ENCODE measurements at places on chromosomes 6 and 20.
A peak's percentile ranks its signal among the peaks of the same experiment; 100 is the strongest.

DNA sequence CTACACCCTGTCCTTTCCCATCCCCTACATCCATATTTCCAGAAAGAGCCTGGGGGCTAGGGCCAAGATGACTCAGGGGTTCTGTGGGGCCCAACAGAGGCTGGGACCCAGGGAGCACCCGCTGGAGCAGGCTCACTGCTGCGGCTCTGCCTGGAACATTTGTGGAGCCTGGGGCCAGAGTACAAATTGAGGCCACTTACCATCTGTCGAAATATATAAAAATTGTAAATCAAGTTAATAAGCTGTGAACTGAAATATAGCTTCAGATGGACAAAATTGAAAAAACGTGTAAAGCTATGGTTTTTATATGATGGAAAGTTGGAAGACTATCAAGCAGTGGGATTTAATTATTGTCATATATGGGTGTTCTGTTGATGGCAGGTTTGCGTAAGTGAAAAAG is 82.9 kb upstream of the ATXN1 start:
- DNase-seq: no peak

DNA sequence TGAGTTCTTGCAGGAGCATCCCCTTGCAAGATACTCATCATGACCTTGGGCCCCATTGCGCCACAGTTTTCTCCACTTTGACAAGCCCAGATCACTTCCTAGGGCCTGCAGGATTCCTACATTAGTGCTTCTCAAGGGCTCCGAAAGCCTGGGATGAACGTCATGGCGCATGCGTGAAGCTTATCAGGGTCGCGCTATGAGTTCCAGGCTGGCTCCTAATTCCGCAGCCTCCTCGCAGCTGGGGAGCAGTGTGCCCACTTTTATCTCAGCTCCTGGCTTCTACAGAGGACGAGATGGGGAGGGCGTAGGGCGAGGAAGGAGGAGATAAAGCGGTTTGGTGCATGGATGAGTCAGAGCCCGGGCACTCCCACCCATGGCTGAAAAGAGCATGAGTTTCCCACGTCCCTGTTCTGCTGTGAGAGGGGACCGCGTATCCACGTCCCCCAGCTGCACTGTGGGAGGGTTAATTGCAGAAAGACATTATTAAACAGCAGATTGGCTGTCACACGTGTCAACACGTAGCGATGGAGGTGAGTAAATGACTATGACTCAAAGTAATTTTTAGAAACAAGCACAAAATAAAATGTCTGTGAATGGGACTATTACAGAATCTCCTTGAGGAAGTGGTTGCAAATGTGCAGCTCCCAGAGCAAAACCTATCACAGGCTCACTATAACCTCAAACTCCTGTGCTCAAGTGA is 72.9 kb upstream of the DSP start:
- peak; percentile 56 for DNase-seq

DNA sequence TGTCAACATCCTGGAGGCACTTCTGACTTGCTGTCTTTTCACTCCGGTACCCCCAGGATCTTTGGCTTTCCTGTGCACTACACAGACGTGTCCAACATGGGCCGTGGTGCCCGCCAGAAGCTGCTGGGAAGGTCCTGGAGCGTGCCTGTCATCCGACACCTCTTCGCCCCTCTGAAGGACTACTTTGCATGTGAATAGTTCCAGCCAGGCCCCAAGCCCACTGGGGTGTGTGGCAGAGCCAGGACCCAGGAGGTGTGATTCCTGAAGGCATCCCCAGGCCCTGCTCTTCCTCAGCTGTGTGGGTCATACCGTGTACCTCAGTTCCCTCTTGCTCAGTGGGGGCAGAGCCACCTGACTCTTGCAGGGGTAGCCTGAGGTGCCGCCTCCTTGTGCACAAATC is 12.0 kb upstream of the MAPRE1 start:
- no peak for DNase-seq

- DNase-seq: no peak
Measured at GRCh38 chr6:158371261-158371660, 59.0 kb downstream of the TULP4 start.

DNA sequence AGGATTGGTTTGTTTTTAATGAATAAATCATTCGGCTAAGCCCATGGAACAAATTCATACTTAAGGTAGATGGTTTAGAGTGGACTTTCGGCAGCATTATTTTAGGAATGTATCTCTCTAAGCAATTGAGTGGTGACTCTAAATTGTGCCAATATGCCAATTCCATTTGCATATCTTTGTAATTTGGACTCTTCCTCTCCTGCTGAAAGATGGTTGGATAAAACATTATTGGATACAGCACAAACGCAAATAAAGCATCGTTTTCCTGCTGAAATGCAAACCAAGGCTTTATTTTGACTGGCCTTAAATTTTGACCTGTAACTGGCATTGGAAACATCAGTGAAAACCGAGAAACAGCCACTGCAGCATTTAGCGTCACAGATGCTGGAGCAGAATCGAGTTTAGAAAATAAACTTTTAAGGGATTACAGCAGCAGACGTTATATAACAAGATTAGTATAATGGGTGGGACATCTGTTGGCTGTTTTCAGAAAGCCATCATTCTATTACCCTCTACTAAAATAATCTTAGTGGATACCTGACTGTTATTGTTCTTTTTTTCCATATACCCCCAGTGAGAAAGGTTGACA is 726.0 kb downstream of the KIF16B start:
- DNase-seq: no peak

DNA sequence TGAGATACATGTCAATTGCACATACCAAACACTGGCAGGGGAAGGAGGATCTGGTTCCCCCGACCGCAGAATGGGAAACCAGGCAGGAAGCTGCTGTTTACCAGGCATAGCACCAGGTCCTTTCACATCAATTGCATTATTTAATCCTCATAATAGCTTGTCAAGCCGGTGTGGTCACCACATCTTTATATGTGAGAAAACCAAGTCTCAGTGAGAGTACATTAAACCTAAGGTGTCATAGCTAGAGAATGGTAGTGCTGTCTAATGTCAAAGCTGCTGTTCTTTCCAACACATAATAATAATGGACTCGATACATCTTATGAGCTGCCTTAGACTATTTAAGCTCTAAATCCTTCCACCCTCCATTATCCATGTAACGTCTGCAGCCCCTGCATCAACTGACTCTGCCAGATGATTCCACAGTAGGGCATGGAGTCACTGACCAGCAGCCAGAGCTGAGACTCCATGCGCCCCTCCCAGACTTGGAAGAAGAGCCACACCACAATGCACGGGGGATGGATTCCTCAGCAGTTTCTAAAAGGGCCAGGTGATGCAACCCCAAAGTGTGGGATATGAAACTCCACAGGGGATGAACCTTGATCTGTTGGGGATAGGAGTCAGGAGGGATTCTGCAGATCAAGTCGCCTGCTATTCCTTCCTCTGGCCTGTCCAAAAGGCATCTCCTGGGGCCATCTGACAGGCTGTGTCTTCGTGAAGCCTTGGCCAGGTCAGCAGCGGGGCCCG is 71.8 kb downstream of the GPR6 start:
- no peak for DNase-seq

DNA sequence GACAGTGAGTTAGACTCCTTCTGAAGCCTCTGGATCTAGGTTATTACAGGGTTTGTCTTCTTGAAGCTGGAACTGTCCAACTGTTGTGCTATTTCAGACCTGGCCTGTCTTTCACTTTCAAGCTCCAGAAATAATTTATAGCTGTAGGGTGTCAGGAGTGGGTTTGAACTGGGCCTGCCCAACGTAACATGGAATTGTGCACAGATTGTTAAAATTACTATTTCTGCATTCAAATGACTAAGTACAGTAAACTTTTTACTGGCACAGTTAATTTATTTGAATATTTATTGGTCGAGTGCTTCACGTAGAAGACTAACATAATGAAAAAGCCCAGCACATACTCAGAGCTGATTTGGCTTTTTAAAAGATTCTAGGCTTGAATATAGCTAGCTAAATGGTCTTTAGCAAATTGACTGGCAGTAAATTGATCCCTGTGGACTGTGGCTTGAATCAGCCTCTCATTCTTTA is 74.3 kb downstream of the ARID1B start:
- DNase-seq: no peak

GRCh38 chr20:44073011-44073674 is 113.8 kb downstream of the JPH2 start:
- DNase-seq: no peak

DNA sequence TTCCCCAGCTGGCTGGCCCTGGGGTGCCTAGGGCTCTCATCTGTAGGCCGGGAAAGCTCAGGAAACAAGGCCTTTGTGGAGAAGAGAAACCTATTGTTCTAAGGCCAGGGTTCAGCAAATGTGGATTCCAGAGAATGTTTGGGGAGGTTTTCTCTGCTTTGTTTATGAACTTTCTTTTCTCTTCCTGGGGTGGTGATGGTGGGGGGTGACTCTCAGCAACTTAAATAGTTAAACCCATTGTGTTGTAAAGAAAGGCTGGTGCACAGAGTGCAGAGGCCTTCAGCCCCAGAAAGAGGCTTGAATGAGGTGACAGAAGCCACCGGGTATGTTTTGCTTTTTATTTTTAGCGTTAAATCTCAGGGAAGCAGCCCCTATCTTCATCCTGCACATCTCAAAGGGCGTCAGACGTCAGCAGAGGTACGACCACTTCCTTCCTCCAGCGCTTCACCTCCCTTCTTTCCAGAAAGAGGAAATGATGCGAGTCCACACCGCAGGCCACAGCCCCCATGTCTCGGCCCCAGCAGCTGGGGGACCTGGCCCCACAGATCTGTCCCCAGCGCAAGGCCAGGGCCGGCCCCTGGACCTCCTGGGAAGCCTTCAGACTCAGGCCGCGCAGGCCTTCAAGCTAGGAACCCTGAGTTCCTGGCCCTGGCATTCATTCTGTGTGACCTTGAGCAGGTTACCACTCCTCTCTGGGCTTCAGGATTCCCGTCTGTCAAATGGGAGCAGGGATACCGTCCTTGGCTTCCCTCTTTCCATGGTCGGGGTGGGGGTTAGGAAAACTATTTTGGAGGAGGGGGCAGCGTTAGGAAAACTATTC is 605 bp upstream of the PPP1R16B start:
- DNase-seq: no peak

- no peak for DNase-seq
Measured at GRCh38 chr6:108170332-108171290, 4.8 kb downstream of the NR2E1 start.

DNA sequence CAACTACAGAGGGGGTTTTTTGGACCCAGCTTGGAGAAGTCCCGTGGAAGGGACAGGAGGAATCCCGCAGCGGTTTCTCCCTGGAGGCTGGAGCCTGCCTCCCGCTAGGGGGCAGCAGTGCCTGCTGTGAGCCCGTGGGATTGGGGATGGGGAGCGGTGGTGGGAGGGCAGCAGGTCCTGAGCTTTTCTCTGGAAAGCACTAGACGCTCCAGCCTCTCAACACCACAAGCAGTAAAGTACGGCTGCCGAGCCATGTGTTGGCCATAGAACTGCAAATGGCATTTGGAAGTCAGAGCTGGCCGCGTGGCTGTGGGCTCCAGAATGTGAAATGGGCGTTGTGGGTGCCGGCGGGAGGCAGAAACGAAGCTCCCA is 47.8 kb downstream of the GMPR start:
- peak; percentile 67 for DNase-seq

- DNase-seq: no peak
Measured at GRCh38 chr6:117706504-117706903, 31.2 kb downstream of the NUS1 start.

GRCh38 chr20:11675920-11676629 is 241.6 kb upstream of the BTBD3 start:
- no peak for DNase-seq

GRCh38 chr20:33053291-33054106 is at the start of gene BPIFB3:
Gene BPIFB3 (plus strand): TSS chr20:33053903. CDS start chr20:33055436, 1,533 bp downstream.
- DNase-seq: no peak

DNA sequence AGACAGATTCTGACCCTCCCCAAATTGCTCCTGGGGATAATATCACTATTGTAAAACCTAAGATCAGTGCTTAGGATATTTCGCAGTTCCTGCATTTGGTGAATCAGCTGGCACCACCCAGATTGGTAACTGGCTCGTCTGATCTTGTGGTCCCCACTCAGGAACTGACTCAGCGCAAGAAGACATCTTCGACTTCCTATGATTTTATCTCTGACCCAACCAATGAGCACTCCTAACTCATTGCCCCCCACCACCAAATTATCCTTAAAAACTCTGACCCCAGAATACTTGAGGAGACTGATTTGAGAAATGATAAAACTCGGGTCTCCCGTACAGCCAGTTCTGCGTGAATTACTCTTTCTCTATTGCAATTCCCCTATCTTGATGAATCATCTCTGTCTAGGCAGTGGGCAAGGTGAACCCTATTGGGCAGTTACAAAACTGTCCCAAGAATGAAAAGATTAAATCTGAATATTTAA is 55.7 kb upstream of the PRND start:
- DNase-seq: no peak

- DNase-seq: no peak
Measured at GRCh38 chr6:45691426-45691825, 313.7 kb upstream of the SUPT3H start.

GRCh38 chr6:30883685-30884520 is at the start of gene DDR1:
Gene DDR1 (plus strand): TSS chr6:30884519. CDS start chr6:30888730, 4,211 bp downstream.
- DNase-seq: peak; percentile 86

- no peak for DNase-seq
Measured at GRCh38 chr6:3356824-3357420, 98.2 kb downstream of the PSMG4 start.

DNA sequence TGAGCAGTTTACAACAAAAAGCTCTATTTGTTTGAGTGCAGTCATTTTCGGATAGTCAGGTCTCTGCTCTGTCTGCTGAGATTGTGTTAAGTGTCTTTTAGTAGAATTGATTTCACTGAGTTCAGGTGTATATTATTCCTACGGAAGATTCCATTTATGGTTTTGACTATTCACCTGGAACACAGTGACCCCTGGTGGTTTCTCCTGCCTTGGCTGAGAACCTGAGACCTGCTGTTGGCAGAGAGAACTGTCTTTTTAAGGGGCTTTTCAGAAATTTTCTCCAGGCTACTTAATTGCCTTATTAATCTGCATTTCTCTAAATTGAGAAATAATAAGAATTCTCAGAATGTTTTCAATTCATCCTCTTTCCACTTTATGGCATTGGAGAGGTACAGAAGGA is 508.0 kb downstream of the TBC1D32 start:
- DNase-seq: no peak

DNA sequence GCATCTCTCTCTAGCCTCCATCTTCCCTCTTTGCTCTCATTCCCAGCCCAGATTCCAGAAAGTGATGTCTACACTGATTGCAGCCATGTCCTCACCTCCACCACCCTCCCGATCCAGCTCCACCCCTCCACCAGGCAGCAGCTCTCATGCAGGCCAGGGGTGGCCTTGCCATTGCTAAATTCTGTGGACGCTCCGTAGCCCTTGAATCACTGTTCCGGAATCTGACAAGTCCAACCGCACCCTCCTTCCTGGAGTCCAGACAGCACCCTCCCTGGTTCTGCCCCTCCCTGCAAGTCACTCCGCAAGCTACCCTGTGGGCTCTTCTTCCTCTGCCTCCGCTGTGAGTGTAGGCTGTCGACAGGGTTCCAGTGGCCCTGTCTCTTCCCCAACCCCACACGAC is 26.2 kb downstream of the TNXB start:
- DNase-seq: peak; percentile 74

- no peak for DNase-seq
Measured at GRCh38 chr6:137792160-137793033, 74.7 kb upstream of the TNFAIP3 start.

- no peak for DNase-seq
Measured at GRCh38 chr6:158870649-158870957, 51.4 kb upstream of the EZR start.

All from 8988T (cell line).